Osteoblast (primary cell): ENCODE measurements at places on chromosomes 7 and 10. TPM values are rescaled to one million over a fixed set of nuclear protein-coding genes. Genes with fewer than 3 reads are reported as not detected.

- DNase-seq = no peak
Measured at GRCh38 chr10:45421221-45422097, 47.4 kb downstream of the ALOX5 start.

GRCh38 chr7:133365917-133366316 is 113.0 kb downstream of the EXOC4 start:
- DNase-seq = no peak

- DNase-seq = no peak
Measured at GRCh38 chr7:11988186-11988585, 156.2 kb upstream of the THSD7A start.

GRCh38 chr10:124539935-124540641 is 78.5 kb downstream of the LHPP start:
- peak; percentile 98 for DNase-seq

STEAP1 gene
- total RNA-seq = 39.1 and 45.4 TPM in 2 replicates
